ENCODE measurements at places on chromosomes 12 and 14.

- DNase-seq = peak; percentile 43
Observed at GRCh38 chr12:38138225-38139221, 178.1 kb upstream of the ALG10B start.

- DNase-seq = no peak
Observed at GRCh38 chr12:27743601-27744000, 33.0 kb downstream of the MRPS35 start.

DNA sequence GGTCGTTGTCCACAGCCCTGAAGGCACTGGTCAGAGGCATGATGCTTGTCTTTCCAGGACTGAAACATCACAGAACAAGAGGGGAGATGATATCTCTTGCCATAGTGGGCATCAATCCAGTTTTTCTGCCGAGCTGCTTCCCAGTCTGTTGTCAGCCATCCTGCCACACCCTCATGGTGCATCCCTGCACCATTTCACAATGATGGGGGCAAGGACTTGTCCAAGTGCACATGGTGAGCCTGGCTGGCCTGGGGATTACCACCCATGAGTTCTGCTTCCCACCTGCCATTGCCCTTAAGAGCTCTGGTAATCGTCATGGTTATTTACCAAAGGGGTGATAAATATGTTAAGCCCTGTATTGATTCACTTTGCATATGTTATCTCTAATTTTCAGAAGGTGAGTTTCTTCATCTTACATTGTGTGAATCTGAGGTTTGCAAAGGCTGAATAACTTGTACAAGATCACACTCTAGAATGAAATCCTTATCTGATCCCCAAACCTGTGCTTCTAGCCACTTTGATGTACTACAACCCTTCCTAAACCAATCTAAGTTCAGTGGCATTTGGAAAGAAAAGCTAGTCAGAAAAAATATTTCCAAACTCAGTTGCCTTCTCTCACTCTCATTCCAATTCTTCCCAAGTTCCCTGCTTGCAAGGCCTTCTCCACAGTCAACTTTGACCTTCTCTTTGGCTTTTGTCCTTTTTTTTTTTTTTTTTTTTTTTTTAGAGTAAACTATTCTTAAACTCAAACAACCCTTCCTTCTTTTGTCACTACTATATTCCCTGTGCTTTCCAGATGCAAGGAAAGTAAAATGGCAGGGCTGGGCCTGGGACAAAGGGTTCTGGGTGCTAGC is 2.3 kb downstream of the AVIL start:
- DNase-seq = no peak

- DNase-seq = no peak
Observed at GRCh38 chr14:71943695-71944018, 11.4 kb downstream of the RGS6 start.

DNA sequence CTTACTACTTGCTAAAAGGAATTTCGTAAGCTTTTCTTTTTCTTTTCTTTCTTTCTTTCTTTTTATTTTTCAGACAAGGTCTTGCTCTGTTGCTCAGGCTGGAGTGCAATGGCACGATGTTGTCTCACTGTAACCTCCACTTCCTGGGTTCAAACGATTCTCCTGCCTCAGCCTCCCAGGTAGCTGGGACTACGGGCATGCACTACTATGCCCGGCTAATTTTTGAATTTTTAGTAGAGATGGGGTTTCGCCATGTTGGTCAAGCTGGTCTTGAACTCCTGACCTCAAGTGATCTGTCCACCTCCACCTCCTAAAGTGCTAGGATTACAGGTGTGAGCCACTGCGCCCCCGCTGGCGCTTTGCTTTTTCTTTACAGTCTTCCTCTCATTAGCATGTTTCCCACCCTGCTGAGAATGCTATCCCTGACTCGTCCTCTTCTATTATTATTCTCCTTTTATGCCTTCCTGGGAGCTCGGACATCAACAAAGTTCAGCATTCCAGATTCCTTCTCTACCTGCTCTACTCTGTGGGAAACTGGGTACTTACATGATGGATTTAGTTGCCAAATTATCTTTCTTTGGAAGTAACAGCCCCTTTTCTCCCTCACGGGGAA is 3.1 kb downstream of the MTHFD1 start:
- no peak for DNase-seq

DNA sequence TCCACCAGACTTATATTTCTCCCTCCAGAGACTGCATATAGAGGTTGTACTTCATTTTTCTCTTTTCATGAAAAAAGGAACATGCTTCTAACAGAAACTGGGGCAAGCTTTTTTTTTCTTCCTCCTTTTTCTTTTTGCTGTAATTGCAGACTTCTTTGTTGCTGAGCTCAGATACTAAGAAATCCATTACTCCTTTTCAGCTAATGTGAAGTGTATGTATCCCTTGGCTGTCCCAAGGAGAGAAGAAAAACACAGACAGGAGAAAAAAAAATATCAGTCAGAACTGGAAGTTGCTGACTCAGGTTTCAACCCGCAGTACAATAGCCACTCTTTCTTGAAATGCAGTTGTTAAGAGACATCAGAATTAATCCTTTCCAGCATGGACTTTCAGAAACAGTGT is 1248.4 kb downstream of the LRFN5 start:
- DNase-seq = no peak

- DNase-seq = no peak
Observed at GRCh38 chr14:39351708-39352107, 80.5 kb downstream of the FBXO33 start.

- no peak for DNase-seq
Observed at GRCh38 chr12:14756334-14757143, 46.7 kb downstream of the WBP11 start.

GRCh38 chr14:37858733-37859132 is 263.3 kb downstream of the TTC6 start:
- no peak for DNase-seq

- no peak for DNase-seq
Observed at GRCh38 chr12:60568914-60569313, 973.1 kb downstream of the SLC16A7 start.

DNA sequence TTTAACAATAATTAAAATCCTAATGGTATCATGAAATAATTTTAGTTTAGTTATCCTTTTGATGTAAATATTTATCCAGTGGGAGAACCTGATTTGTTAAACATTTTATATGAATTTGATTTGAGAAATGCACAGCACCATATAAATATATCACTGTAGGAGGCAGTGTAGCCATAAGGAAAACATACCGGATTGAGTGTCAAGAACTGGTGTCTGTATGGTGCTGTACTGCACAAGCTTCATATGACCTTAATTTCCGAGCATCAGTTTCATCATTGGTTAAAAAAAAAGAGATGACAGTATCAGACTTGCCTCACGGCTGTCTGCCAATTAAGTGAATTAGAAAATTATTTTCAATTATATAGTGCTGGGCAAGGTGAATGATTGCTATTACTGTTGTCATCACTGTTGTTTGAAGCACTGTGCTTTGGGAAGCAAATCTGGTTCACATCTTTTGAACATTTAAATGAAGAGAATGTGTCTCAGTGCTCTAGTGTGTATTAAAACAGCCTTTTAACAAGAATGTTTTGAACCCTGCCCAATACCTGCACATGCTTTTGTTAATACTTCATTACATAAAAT is 72.1 kb downstream of the TMTC2 start:
- DNase-seq = no peak

- DNase-seq = no peak
Observed at GRCh38 chr12:117134721-117135120, 35.5 kb upstream of the TESC start.

DNA sequence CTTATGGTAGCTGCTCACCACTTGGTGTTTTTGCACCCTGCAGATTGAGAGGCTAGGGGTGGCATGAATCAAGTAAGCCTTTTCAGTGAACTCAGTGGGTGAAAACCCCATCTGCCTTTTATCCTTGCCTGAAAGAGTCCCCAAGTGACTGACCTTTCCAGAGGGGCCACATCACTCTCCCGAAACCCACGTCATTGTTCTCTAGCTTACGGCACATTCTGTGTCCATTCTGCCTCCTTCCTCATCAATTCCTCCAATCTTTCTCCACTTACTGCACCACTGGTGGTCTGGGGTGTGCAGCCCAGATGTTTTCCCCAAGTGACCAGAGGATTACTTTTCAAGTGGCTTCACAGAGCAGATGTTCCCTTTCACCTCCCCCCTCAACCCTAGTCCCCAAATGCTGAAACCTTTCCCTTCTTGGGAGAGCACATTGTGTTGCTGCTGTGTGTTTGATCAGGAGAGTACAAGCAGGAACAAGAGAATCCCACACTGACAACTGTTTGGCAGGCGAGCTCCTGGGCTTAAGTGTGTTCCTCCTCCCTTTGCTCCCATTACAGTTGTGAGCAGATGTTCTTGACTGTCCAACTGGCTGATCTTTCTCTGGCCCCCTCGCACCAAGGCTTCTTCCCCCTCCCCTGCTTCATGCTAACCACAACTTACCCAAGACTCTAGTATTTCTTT is 138.0 kb upstream of the IGF1 start:
- no peak for DNase-seq
